ENCODE measurements at places on chromosomes 5 and 9.

- DNase-seq: no peak
Observed at GRCh38 chr9:110531776-110532175, 47.8 kb downstream of the SVEP1 start.

- DNase-seq: no peak
Observed at GRCh38 chr9:99319048-99319447, 97.0 kb downstream of the SEC61B start.

DNA sequence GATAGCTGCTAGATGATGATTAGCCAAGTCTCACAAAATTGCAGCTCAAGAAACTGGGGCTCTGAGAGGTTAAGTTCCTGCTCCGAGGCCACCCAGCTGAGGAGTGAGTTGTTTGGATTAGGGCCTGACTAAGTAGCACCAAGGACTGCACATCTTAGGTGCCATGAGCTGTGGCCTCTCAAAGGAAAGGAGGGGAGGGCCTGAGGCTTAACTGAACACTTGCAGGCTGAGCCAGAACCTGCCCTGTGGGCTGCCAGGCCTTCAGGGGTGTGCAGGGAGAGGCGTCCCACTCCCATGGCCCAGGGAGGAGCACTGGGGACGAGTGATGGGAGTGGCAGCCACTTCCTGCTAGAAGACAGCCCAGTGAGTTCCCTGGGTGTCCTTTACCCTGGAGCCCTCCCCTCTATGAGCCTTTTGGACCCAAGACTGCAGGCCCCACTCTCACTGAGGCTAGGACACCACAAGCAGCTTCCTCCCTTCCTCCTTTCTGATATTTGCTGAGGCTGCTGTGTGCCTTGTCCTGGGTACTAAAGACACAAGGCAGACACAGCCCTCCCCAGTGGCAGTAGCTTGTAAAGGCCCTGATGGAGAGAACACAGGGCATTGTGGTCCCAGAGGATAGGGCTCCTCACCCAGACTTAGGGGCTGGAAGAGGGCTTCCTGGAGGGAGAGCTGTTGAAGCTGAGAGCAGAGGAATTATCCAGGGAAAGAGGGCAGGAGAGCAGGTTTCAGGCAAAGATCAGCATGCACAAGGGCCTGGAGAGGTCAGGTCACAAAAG, 22.1 kb downstream of the LMX1B start:
- DNase-seq: no peak

DNA sequence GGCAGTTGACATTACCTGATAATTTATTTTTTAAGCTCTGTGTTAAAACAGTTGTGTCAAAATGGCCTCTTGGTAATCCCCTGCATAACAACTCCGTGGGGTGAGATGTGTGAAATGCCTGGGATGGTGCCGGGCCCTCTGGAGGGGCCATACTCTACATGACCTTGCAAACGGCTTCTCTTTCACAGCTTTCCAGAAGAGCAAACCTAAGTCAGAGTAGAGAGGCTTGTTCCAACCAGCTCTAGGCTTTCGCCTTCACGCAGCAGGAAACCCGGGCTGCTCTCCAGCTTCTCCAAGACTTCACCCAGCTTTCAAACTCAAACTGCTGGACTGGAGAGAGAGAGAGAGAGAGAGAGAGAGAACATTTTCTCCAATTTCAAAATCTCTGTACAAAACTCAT, 120.1 kb downstream of the SNX18 start:
- no peak for DNase-seq

- no peak for DNase-seq
Observed at GRCh38 chr5:147669169-147669869, 113.2 kb downstream of the JAKMIP2 start.

- DNase-seq: no peak
Observed at GRCh38 chr9:72464857-72465592, 56.4 kb upstream of the TMC1 start.

DNA sequence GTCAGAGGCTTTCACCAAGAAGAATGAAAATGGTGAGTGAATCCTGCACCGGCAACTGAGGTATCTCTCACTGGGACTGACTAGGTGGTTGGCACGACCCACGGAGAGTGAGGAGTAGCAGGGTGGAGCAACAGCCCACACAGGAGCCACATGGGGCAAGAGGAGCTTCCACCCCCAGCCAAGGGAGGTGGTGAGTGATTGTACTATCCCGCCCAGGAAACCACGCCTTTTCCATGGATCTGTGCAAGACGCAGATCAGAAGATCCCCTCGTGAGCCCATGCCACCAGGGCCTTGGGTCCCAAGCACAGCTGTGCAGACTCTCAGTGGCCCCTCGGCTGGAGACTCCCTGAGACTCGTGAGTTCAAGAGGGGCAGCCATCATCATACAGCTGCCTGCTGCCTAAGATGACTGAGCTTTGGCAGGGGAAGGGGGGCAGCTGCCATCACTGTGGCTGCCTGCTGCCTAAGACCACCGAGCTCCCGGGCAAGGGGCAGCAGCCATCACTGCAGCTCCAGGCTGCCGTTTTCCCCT, 229.5 kb downstream of the AP3B1 start:
- DNase-seq: no peak

DNA sequence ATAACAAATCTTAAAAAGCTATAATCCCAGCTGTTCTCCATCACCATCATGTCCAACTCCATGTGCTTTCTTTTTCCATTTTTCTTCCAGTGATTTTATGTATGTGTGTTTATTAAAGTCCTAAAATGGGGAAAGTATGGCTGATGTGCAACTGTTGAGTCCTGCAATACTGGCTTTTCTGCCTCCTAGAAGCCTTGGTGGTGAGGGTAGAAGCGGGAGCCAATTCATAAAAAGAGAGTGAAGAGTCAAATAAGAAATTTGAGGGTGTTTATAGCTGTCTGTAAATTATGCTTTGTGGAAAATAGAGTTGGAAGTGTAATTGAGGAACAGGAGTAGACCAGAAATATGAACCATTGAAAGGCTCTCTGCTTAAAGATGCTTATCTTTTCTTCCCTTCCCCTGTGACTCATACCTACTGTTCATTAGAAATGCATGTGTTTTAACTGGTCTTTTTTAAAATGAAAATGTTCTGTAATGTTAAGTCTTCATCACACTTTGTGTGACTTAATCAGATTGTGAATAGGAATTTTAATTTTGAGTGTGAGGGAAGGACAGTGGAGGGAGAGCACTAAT, 80.1 kb downstream of the ZCCHC7 start:
- DNase-seq: no peak

DNA sequence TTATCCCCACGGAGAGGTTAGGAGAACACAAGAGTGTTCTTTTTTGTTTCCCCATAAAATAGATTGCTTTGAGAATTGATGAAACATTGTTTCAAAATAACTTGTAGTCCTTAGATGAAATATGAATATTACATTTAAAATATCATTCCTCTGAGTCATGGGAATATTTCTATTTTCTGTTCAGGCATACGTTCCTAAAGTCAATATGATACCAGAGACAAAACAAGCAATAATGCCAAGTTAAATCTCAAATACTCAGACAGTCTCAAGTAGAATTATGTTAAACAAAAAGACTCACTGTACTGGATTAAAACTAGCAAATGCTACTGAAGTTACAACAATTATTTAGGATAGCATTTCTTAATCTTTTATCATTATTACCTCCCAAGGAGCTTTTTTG, 111.7 kb upstream of the C6 start:
- no peak for DNase-seq

DNA sequence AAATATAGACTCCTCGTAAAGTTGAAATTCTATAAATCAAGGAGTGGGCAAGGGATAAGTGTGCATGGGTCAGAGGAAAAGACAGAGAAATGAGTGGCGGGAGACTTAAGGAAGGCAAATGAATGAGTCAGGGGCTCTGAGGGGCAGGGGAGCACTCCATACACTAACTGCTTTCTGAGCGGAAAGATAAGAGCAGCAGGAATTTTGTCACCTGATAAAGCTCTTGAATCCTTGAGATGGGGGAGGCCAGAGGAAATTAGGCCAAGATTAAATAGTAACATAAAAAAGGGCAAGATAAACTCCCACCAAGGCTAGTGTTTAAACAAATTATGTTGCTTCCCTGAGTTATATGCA, 191.0 kb upstream of the S1PR3 start:
- no peak for DNase-seq

- DNase-seq: no peak
Observed at GRCh38 chr9:18427691-18428090, 46.3 kb upstream of the ADAMTSL1 start.

DNA sequence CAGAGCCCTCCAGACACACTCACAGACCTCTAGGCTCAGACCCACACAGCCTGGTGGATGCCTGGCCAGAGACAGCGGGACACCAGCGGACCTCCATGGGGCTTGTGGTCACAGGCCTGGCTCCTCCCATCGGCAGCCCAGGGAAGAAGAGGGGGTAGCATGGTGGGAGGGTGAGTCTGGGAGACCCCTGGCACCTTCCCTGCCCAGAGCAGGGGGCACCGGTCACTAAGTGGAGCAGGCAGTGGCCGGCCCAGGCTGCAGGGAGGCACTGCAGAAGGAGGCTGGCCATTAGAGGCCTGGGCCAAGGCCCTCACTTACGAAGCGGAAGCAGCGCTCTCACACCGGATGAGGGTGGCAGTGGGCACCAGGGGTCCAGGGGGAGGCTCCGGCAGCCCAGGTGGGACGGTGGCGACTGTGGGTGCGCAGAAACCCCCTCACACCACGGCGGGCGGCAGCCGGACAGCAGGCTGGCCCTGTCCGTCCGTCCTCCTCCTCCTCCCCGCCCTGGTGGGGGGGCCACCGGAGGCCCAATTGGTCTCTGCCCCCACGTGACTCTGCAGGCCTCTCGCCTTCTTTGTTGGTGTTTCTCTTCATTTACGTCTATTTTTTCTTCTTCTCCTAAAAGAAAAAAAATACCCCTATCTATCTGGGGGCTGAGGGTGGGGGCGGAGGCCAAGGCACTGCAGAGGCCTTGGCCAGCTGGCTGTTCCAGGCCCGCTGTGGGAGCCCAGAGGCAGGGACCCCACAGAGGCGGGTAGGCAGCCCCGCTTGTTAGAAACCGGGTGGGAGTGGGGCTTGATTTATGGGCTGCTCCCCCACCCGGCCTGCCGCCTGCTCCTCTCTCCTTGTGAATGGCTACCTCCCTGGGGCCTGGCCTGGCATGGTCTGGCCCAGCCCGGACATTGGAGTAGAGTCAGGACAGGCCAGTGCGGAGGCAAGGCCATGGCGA, at the start of gene NR5A1:
Gene NR5A1 (minus strand): TSS at position 469 of the 949 bp plus-strand sequence. CDS start 4,004 bp downstream, outside the sequence.
- no peak for DNase-seq

DNA sequence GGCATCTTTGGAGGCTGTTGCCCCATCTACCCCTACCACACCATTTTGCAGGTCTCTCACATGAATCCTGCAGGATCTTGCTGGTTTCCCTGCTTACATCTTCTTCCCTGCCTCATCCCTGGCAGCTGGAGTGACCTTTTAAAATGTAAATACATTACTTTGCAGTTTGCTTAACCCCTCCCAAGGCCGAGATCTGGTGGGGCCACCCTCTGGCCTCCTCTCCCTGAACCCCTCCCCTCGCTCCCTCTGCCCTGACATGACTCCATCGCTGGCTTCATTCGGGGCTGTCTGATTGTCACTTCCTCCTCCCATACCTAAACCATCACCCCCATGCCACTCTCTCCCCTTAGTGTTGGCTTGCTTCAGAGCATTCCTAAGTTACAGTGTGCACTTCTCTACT, 12.6 kb upstream of the PALM2AKAP2 start:
- DNase-seq: no peak

- no peak for DNase-seq
Observed at GRCh38 chr5:76099756-76100155, 16.6 kb downstream of the SV2C start.

DNA sequence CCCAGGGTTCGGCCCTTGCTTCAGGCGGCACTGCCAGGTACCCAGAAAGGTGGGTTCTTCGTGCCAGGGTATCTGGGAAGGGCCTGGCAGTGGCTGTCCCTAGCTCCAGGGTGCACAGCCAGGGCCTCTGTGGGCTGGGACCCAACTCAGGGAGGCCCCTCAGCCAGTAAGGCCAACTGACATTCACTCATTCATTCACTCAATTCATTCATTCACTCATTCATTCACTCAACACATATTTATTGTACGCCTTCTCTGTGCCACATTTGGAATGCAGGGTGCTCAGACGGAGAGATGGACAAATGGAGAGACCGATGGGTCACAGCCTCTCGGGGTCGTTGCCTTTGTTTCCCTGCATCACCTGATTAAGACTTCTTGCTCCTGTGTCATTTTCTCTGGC, 154.9 kb downstream of the GAPVD1 start:
- no peak for DNase-seq

DNA sequence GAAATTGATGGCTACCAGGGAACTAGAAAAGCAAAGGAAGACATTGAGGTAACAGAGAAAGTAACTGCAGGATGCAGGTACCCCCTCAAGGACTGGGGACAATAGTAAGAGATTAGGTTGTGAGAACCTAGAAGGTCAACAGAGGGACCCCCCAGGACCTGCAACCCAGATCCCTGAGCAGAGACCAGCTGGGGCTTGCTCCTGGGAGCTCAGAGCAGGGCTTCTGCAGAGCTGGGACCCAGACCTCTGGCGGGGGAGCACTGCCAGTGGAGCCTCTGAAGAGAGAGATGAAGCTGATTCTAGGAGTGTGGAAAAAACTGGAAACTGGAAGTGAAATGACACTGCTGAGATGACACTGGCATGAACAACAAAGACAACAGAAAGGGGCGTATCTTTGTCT, 17.2 kb downstream of the MORN5 start:
- no peak for DNase-seq

- DNase-seq: no peak
Observed at GRCh38 chr9:83996126-83996525, 15.5 kb downstream of the RMI1 start.

DNA sequence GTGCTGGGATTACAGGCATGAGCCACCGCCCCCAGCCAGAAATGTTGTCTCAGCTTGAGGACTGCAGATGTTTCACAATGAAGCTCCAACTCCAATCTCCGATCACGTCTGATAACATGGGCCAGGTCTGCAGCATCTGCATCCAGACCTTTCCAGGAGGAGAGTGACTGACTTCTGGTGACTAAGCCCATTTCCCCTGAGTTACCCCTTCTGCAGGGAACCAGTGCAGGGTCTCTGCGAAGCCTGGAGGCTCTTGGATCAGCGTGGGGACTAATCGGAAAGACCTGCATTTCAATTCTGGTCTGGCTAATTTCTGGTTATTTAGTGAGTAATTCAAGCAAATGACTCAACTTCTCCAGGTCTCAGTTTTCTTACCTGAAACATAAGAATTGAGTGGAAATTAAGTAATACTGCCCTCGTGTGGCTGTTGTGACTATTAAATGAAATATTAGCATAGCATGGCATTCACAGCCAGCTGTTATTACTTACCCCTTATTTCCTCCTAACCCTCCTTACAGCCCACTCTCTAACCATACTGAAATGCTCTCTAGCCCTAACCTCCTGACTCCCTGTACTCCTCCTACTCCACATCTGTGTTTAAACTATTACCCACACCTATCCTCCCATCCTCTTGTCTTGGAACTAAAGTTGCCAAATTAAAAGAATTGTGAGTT, 2.2 kb upstream of the GNPDA1 start:
- DNase-seq: peak; percentile 64

DNA sequence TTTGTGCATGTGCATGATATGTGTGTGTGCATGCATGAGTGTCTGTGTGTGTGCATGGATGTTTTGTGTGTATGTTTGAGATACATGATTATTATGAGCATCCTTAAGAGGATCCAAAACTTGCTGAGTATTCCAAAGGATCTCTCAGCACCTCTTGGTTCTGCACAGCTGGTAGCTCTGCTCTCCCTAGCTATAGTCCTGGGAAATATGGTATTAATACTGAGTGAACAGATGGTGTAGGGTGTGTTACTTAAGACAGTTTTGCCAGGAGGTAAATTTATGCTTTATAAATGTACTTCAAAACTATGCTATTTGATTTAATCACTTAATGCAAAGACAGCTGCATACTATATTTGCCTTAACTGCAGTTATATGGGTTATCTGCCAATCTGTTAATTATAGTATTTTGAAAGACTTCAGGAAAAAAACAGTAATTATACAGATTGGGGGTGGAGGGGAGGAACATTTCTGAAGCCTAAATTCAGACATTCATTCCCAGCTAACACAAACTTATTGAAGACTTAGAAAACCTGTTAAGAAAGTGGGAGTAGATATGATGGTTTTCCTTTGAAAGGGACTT, 215.5 kb downstream of the MPDZ start:
- no peak for DNase-seq

All from stimulated activated CD4-positive, alpha-beta T cell treated with anti-CD3 and anti-CD28 coated beads, Interleukin-2, amount 100 ng/mL, for 24 hours (primary cell).